ENCODE measurements at places on chromosomes 5 and 9. TPM values are rescaled to one million over a fixed set of nuclear protein-coding genes. Genes with fewer than 3 reads are reported as not detected.

DNA sequence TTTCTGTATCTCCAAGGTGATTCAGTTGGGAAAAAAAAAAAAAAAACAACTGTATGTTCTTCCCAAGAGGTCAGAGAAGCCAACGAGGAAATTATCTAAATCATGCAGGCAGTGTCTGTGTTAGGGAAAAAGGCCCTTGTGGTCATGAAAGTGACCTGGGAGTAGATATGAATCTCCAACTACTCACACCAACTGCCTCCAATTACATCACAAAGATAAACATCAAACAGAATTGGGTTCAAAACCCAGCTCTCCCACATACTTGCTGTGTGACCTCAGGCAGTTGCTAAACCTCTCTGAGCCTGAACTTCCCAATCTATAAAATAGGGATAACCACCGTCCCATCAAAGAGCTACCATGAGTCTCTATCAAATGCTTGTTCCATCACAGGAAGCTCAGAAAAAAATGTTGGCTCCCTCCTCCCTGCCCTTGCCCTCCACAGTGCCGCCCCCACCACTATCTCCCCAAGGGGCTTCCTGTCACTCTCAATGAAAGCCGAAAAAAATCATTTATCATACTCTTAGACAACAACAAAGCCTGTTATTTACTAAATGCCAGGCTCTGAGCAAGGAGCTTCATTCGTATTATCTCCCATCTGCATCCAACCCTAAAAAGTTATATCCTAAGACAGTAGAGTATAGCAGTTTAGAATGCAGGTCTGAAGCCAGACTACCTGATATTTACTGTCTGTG is 42.9 kb downstream of the CDK5RAP2 start:
- DNase-seq: no peak

DNA sequence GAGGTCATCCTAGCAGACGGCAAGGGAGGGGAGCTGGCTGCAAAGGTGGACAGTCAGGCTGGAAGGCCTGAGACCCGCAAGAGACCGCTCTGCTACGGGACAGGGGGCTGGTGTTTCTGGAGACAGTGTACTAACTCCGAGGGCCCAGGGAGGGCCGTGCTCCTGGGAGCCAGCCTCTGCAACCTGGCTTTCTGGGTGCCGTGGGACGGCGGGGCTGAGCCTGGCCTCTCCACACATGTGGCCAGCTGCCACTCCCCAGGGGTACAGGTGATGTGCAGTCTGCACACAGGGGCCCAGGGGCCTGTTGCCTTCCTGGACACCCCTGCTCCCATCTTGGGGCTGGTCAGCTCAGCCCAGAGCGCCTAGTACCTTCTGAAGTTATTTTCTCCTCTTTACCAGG is 92.2 kb downstream of the MRPL36 start:
- no peak for DNase-seq

- no peak for DNase-seq
These were observed 6.7 kb downstream of the GLIPR2 start for GRCh38 chr9:36143245-36143641.

DNA sequence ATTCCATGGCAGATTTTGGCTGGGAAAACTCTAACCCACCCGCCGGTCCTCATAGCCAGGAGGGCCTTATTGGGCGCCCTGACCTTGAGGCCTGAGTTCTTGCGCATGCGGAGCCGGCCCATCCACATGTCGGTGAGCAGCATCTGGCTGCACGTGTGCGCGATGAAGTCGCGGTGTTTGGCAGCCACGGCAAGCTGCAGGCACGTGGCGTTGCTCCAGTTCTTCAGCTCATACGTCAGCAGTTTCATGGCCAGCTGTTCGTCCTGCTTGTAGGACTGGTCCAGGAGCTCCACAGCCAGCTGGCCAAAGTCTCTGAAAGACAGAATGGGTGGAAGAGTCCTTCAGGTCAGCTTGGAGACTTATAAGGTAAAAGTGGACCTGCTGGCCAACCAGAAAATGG is 204.3 kb upstream of the KLF9 start:
- DNase-seq: peak; percentile 50

GRCh38 chr9:91214086-91214485 is 147.6 kb downstream of the AUH start:
- no peak for DNase-seq

- no peak for DNase-seq
These were observed 31.3 kb upstream of the PLPP6 start for GRCh38 chr9:4630836-4631235.

DNA sequence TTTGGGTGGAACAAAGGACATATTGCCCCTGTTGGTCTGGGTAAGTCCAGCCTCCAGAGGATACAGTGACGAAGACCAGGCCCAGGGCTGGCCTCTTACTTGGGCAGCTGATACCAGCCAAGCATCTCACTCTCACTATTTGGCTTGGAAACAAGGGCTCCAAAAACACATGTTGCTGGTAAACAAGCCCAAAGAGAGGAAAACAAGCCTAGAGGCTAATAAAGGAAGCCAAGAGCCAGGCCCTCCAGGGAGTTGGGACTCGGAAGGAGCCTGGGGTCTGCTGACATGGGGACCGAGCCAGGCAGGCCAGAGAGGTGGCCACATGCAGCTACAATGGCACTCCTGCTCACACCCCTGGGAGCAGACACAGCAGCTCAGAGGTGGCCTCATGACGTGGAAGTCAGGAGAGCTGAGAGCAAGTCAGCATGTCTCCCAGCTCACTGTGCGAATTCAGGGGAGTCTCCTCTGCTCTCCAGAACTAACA is 5.7 kb downstream of the SPARC start:
- no peak for DNase-seq

DNA sequence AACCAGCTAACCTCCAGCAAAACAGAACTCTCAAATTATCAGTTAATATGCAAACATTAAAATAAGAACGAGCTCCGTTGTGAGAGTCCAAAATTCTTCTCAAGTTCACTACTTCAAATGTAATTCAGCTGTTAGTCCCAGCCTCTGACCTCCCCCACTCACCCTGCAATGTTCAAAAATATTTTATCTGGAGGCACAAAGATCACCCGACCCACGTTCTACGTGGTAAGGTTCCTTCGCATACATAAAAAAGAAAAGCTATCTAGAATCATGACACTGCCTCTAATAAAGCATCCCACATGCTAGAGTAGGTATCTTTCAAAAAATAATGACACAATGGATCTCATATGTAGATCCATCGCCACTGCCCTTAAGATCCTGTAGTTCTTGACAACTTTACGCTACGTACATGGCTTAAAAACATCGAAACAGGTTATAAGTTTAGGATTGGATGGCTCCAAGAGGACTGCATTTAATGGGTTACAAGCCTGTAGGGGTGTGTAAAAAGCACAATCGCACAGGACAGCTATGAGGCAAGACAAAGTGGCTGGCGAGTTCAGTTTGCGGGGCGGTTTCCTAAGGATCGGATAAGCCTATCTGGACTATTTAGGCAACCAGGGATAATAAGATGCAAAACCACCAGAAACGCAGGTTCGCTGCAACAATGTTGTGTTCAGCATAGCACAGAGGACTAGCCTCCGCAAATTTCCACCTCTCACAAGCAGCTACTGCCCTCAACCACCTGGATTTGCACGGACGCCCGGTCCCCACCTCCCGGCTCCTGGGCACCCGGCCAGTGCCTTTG is 969 bp downstream of the CLK4 start:
- DNase-seq: no peak

DNA sequence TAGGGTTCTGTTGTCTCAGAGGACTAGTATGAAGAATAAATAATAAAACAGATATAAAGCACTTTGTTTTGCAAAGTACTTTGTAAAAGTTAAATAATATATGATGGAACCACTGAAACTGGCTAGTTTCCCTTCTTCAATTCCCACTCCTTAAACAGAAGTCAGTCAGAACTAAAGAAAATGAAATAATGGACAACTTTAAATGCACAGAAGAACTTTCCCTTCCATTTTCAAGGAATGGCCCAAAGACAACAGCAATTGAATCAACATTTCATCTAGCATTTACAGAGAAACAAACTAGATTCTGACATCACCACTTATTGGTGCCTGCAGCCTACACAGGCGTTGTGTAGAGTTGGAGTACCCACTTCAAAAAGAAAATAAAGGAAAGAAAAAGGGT is 16.2 kb downstream of the DIAPH1 start:
- no peak for DNase-seq

DNA sequence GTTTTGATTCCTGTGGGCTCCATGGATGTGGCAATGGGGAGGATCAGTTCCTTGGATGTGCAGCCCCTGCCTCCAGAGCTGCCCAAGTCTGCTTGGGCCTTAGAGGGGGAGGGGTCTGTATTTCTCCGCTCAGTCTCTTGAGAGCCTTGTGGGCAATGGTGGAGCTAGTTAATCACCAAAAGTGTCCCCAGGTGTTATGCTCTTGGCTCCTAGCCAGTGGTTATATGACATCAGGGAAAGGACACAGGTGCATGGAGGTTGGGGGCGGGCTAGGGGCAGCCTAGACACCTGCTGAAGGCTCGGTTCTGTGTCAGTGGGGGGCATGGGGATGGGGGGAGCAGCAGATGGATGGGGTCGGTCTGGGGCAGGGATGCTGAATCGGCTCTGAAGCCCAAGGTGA is 12.4 kb upstream of the ARAP3 start:
- DNase-seq: no peak

DNA sequence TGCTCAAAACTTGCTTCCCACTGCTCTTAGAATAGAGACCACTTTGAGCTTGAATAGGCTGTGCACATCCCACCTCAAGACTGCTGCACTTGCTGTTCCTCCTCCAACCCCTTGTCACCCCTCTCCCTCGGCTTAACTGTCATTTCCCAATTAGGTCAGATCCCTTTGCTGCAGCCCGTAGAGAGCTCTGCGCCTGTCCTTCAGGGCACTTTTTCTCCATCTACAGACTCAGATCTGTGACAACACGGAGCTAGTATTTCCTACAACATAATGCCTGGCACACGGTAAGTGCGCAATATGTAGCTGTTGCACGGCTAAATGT is 485 bp upstream of the HABP4 start:
- no peak for DNase-seq

DNA sequence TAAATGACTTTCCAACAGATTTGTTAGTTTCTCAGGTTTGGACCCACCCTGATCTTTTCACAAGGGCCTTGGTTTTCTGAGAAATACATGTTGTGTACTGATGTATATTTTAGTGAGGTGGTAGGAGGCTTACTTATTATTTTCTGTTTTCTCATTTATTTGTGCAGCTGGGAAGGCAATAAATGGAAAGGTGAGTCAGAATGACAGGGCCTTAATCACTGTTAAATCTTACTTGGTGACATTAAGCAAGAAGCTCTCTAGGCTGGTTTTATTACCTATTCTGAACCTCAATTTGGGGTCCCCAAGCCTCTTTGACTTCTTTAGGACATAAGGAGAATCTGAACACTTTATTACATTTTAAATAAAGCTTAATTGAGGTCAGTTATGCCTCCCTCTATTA is 214.0 kb upstream of the DAB2 start:
- no peak for DNase-seq

GRCh38 chr5:134958755-134959154 is 9.0 kb upstream of the CATSPER3 start:
- DNase-seq: no peak

GRCh38 chr5:122221857-122222256 is 90.2 kb upstream of the SNCAIP start:
- no peak for DNase-seq

GRCh38 chr5:114565139-114565538 is 203.3 kb downstream of the KCNN2 start:
- no peak for DNase-seq

DNA sequence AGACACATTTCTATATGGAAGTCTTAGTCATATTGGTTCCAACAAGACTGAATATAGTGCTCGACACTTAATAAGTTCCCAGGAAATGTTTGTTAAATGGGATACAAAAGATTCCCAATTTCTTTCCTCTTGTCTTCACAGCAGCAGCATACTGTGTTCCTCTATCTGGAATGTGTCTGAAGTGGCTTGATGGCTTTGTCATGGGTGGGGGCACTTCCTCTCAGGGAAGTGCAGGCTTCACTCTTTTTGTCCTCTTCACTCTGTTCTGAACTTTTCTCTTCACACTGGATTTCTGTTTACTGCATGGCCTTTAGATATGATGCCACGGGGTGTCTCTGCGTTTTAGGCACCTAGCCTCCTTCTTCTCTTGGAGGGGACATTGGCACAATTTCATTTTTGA is 127.7 kb upstream of the C9orf72 start:
- DNase-seq: no peak

GRCh38 chr5:52077941-52078815 is 694.9 kb downstream of the ISL1 start:
- no peak for DNase-seq

DNA sequence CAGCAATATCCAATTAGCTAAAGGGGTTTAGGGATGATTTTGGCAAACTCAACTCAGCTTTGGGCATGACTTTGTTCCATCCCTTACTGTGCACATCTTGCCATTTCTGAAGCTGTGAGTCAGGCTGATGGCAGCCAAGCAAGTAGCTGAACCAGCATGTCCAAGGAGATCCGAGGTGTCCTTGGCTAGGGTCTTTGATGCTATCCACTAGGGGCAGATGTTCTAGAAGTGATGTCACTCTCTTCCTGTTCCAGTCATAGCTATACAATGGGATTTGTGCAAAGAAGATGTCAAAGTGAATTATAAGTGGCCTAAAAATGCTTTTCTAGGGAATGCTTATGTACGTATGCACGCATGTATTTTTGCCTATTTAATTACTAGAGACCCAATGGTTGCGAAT is 160.8 kb upstream of the PAPPA start:
- DNase-seq: no peak

- no peak for DNase-seq
These were observed at the start of gene AIF1L for GRCh38 chr9:131096269-131097125. Gene AIF1L (plus strand): TSS chr9:131096531. CDS start chr9:131096630, 99 bp downstream.

DNA sequence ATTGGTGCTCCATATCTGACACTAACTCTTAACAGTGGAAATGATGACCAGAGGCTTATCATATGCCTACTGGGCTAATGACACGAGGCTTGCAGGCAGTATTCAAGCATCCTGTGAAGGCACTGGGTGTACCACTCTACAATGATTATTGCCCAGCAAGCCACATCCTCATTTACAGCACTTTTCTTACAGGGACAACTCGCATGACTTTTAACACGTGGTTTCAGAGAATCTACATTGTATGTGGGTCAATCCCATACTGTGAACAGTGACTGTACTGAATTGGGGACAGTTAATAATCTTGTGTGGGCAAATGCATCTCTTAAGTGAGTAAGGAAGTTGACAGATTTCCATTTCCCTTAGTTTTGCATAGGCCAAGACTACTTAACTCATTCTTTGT is 260.0 kb downstream of the TRPM3 start:
- DNase-seq: no peak

GRCh38 chr9:126248680-126249079 is 77.9 kb upstream of the MVB12B start:
- no peak for DNase-seq

CDC20B gene
- total RNA-seq: not detected

ACOT12 gene
- total RNA-seq: not detected

GARIN3 gene
- total RNA-seq: not detected

IL5 gene
- not detected for total RNA-seq

DAP gene
- total RNA-seq: 66.9 TPM

VDAC1 gene
- total RNA-seq: 362 TPM

LCN2 gene
- 0.38 TPM for total RNA-seq

SNCB gene
- 0.74 TPM for total RNA-seq

RC3H2 gene
- total RNA-seq: 41.1 TPM

ABLIM3 gene
- 129 TPM for total RNA-seq

BARHL1 gene
- total RNA-seq: not detected
